ENCODE measurements at places on chromosomes 1 and 21. TPM values are rescaled to one million over a fixed set of nuclear protein-coding genes. Genes with fewer than 3 reads are reported as not detected.

OR2L3 gene
- not detected for total RNA-seq

LDLRAD1 gene
- total RNA-seq: not detected

- no peak for DNase-seq
Measured at GRCh38 chr1:85460555-85461088, 4.3 kb downstream of the DDAH1 start.

- DNase-seq: no peak
Measured at GRCh38 chr1:193513032-193513431, 326.6 kb upstream of the B3GALT2 start.

DNA sequence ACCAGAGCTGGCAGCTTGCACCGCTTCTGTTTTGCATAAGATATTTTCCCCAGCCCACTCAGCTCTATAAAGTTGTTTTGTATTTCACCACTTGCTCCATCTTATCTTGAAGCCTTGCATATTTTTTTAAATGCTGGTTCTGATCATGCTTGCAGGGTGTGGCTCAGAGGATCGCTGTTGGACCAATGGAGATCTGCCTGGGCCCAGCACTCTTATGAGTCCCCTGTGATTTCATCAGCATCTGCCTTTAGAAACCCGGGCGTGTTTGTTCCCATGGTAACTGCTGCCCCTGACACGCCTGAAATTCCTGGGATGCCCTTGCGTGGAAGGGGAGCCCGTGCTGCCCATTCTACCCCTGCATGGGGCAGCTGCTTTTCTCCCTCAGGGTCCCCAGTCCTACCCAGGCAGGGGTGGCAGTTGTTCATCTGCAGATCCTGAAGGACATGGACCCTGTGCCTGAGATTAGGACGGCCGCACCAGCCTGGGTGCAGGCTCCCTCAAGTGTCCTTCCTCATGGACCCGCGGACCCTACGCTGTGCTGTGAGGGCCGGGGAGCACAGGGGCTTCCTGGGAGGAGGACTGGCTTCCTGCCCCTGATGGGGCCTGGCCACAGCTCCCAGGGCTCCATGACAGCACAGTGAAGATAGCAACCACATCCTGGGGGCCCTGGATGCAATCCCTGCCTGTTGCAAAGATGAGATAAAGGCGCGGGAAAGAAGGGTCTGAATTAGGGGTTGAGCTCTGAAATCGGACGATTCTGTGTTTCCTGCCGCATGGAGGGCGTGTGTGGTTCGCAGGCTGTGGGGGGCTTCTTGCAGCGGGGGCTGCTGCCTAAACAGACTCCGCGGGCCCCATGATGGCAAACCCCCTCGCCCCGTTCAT, 226.5 kb downstream of the SDCCAG8 start:
- no peak for DNase-seq

DNA sequence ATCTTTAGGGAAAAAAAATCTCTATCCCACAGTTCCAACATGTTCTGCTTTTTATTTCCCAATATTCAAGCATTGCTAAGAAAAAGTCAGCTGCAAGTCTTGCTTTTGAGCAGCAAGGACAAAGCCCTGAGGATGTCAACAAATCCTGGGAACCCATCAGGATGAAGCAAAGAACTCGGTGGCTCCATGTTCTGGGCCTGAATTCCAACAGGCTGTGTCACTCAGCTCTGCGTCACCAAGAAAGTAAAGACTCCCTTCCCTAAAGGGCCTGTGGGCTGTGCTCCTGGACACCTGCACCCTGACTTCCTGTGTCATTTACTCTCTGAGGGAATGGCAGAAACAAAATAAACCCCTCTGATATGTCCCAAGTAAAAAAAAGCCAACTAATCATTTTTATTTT, 95.5 kb downstream of the TIAM1 start:
- DNase-seq: no peak
